ENCODE measurements at places on chromosomes 11 and 22.

DNA sequence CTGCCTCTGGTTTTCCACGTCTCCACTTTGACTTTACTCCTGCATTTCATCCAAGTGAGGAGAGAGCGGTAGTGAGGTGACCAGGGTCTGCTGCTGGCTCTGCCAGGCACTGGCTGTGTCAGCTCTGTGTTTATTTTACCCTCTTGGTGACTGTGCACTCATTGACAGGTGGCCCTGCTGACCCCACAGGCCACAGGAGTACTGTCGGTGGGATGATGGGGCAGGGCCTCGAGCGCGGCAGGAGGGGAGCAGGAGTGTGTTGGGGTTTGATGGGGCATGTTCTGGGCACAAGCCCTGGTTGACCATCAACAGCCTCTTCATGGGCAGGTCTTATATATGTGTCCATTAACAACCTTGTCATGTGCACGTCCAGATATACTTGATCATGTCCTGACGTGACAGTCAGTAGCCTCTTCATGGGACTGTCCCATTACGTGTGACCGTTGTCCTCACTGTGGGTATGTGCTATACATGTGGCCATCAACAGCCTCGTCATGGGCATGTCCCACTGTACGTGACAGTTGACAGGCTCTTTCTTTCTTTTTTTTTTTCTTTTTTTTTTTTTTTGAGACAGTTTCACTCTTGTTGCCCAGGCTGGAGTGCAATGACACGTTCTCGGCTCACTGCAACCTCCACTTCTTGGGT is 31.4 kb upstream of the ACR start:
- DNase-seq = no peak

DNA sequence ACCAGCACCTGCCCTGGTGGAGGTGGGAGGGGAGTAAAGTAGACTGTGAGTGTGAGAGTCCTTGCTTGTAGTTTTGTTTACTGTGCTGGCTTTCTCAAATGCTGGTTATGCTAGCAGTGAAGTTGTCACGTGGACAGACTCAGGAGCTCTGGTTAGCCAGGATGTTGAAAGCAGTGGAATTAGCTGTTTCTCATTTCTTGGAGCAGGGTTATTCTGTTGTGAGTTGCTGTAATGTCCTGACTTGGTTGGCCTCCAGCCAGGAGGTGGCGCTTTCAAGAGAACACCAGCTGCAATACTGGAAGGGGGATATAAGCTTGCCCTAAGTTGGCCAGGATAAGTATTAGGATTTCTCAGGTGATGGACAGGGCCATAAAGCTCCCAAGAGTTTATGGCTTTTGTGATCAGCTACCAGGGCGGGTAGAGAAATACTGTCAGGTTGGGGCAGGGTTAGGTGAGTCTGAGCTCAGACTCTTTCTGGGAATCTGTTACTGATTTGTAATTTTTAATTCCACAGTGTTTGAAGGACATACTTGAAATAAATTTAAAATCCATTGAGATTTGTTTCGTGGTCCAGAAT is 13.7 kb downstream of the CYP2D6 start:
- no peak for DNase-seq

DNA sequence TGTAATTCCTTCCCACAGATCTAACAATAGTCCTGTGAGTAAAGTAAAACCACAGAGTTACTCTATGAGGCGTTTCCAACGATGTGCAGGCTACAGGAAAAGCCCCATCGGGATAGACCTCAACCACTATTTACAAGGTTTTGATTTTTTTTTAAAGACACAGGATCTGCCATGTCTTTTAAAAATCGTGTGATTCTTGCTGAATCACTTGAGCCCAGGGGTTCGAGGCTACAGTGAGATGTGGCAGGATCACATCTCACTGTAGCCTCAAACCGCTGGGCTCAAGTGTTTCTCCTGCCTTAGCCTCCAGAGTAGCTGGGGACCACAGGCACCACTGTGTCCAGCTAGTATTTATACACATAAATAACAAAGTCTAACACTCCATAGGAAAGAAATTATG is 7.8 kb downstream of the TAF1D start:
- DNase-seq = no peak

DNA sequence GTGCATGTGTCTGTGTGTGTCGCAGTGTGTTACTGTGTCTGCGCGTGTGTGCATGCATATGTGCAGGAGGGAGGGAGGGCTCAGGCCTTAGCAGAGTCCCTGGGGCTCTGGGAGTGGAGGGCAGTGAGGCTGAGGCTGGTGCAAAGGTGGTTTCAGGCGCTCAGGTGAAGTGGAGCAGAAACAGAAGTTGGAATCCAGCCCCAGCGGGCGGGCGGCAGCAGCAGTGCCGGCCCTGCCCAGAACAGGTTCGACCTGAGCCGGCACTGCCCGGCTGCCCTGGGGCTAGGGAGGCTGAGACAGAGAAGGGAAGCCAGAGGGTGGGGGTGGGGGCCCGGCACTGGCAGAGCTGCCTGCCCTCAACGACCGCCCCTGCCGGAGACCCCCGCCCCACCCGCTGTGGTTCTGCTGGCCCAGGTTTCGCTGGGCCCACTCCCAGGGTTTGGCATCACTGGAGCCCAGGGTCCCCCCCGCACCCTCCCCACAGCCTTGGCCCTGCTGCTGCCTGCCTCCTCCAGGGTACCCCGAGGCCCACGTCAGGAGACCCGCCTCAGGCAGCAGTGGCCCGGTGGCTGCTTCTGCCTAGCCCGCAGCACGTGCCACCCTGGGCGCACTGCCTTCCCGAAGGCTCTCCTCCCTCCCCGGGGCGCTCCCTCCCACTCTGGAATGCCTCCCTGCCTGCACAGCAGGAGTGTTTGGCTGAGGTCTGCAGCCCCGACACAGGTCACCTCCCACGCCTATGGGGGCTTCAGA is 13.3 kb downstream of the ASCL2 start:
- DNase-seq = no peak

- no peak for DNase-seq
These were observed 62.8 kb downstream of the DDX10 start for GRCh38 chr11:108727665-108728064.

DNA sequence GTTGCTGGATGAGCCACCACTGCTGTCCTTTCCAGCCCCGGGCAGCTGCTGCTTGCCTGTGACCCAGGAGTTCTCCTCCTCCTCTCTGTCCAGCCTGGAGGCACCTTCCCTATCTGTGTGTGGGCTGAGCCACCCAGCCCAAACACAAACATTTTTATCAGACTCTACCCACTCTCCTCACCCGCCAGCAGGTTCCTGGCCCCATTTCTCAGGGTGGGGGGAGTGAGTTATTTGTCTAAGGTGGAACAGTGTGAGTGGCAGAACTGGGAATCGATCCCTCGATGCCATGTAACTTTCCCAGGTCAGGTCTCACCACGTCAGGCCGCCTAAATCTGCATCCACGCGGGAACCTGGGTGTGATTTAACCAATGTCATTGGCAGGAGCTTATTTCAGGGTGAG is 20.8 kb upstream of the SMIM38 start:
- no peak for DNase-seq

- no peak for DNase-seq
These were observed 9.1 kb downstream of the TMEM135 start for GRCh38 chr11:87046824-87047223.

- DNase-seq = no peak
These were observed 7.2 kb upstream of the IL10RA start for GRCh38 chr11:117978991-117979390.

DNA sequence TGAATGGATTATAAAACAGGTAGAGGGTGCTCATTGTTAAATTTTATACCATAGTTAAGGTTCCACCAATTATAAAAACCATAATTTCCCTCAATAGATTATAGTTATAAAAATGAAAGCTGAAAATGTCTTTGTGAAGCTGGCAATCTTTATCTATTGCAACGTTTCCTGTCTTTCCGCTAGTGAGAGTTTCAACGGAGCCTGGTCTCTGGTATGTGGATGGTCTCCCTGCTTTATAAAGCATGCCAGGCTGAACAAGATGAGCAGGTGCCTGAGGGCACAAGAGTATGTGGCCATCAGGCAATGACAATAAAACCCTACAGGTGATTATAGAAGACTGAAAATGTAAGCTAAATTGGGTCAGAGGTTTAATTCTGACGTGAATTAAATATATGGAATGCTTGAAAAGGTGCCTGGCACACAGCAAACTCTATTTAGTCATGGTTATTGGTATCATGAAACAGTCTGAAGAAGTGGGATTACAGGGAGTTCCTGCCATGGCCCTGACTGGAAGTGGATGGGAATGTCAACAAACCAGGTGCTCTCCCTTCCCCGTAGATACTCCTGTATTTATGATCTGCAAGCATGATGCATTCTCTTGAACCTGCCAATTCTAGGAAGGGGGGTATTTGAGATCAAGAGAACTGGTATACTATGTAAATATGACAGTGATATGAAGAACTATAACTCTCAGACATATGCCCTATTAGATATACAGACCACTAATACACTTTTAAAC is 115.7 kb downstream of the ENTHD1 start:
- no peak for DNase-seq

DNA sequence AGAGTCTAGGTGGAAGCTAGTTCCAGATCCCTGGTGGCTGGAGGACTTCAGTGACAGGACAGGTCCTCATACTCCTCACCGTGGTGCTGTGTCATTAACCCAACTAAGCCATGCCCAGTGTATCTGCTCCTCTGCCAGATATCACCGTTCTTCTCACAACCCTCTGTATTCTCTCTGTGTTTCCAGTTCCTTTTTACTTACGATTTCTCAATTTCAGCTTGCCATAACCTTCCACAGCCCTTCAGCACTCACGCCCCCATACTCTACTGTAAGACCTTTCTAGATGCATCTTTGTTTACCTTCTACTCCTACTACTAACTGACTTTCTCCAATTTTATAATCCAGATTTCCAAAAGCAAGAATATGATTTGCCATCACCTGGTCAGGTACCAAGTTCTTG is 26.1 kb upstream of the RIC3 start:
- DNase-seq = no peak

- DNase-seq = no peak
These were observed 35.1 kb downstream of the AP1B1 start for GRCh38 chr22:29353286-29353685.

GRCh38 chr11:111370902-111371578 is 8.0 kb downstream of the POU2AF1 start:
- peak; percentile 26 for DNase-seq

DNA sequence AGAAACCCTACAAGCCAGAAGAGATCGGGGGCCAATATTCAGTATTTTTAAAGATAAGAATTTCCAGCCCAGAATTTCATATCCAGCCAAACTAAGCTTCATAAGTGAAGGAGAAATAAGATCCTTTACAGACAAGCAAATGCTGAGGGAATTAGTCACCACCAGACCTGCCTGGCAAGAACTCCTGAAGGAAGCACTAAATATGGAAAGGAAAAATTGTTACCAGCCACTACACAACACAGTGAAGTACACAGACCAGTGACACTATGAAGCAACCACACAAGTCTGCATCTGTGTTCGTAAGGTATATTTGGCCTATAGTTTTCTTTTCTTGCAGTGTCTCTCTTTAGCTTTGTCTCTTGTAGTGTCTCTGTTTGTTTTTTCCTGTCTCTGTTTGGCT is 29.0 kb downstream of the TMEM225 start:
- no peak for DNase-seq

GRCh38 chr11:44531116-44531504 is 34.4 kb upstream of the CD82 start:
- no peak for DNase-seq

DNA sequence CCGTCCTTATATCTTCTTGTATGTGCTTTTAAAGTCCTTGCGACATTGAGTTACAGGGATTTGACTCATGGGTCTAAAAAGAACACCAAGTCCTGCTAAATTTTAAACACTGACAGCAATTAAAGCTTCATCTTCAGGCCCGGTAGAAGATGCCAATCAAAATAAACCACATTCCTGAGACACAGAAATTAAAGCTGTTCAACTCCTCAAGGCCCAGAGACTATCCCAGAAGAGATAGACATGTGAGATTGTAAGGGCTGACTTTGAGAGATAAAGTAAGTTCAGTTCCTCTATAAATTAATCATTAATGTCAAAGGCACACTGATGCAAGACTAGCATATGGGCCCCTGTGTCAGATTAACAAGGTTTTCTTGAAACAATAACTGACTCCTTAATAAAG is 49.8 kb downstream of the OSBPL5 start:
- DNase-seq = no peak

GRCh38 chr22:17694752-17695151 is 56.2 kb downstream of the BCL2L13 start:
- DNase-seq = no peak

DNA sequence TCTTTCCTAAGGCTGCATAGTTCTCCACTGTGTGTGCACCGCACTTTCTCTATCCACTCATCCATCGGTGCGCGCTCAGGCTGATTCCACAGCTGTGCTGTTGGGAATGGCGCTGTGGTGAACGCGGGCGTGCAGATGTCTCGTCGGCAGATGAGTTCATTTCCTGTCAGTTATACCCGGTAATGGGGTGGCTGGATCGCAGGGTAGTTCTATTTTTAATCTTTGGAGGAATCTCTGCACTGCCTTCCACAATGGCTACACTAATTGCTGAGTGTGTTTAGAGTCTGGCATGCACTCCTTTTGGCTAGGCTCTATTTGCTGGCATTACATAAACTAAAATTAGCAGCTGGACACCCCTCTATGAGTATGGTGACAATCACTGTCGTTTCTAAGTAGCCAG is 27.9 kb upstream of the KRTAP5-7 start:
- DNase-seq = no peak

- DNase-seq = peak; percentile 86
These were observed 9.1 kb upstream of the CLCF1 start for GRCh38 chr11:67382276-67383136.

DNA sequence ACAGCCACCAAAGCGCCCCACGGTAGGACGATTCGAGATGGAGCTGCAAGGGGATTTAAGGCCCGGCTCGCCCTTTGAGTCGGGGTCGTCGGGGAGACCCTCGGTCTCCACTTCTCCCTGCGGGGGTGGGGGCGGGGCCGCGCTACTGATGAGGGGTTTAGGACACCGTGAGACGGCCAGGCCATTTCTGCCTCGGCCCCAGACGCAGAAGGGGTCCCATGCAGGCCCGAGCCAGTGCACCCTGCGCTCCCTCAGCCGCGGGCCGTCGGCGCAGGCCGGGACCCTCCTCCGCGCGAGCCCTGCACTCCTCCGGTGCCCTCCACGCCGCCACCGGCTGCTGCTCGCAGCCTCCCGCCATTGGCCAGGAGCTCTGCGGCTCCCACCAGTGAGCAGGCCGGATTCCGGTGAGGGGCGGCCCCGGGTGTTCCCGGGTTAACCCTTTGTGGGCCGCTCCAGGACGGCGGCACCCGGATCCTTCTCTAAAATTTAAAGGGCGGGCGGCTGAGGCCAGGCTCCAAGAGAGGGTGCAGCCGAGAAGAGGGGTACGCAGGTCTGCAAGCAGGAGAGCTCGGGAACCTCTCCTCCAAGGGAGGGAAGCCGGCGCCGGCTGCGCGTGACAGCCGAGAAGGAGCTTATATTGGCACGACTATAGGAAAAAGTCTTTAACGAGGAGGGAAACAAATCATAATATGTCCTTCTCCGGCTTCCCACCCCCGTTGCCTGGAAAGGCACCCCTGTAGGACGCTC is 18.0 kb downstream of the CREB3L1 start:
- peak; percentile 80 for DNase-seq

Data from stimulated activated CD4-positive, alpha-beta T cell treated with anti-CD3 and anti-CD28 coated beads, Interleukin-2, amount 100 ng/mL, for 24 hours (primary cell).